ENCODE measurements at places on chromosomes 12 and 14. TPM values are rescaled to one million over a fixed set of nuclear protein-coding genes. Genes with fewer than 3 reads are reported as not detected.

Gene SYT1
- not detected for total RNA-seq

Gene RBMS2
- total RNA-seq = 2.5 TPM

Gene TMTC2
- total RNA-seq = 6.7 TPM

Gene SMIM41
- not detected for total RNA-seq

Gene TAS2R8
- total RNA-seq = not detected

Gene KLHDC1
- total RNA-seq = 1.0 TPM

Gene HOXC6
- total RNA-seq = not detected

Gene STXBP6
- not detected for total RNA-seq

Gene NRIP2
- total RNA-seq = not detected

Gene MAP3K9
- total RNA-seq = 8.7 TPM

Gene PARPBP
- 26.5 TPM for total RNA-seq

Gene SCARB1
- 23.6 TPM for total RNA-seq

Gene IL26
- total RNA-seq = not detected

Gene ZFHX2
- 2.5 TPM for total RNA-seq

Gene RD3L
- total RNA-seq = not detected

Gene TMEM253
- 0.25 TPM for total RNA-seq

Gene SLC38A2
- 315 TPM for total RNA-seq

Gene MYF5
- not detected for total RNA-seq

GRCh38 chr12:115051378-115051777 lies 367.4 kb upstream of the TBX3 start:
- DNase-seq = no peak

DNA sequence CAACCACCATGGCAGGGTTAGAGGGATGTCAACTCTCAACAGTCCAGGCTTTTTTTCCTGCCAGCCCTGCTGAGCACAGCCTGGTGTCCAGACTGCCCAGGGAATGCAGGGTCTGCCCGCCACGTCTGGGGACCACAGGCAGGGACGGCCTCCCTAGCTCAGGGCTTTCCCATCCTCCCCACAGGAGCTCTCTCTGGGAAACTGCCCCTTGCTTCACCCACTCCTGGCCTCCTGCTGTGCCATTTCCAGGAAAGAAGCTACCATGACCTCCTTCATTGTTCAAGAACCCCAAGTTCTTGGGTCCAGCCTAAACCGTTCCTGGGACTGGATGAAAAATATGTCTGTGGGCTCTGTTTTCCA lies 4.8 kb downstream of the SCNN1A start:
- no peak for DNase-seq

DNA sequence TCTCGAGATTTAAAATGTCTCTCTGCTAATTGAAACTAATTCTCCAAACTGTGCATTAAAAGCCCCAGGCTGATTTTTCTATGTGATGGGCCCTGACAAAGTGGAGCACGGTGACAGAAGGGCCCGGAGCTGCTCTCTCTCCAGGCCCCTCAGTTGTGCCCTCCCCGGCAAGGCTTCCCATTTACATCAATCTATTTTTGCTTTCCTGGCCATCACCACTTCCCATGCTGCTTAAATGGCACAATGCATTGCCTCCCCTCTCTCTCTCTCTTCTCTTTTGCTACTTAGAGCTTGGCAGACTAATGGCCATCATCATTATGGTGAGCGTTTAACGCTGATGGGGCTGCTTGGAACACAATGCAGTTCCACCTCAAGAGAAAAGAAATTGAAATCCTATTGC lies 270.7 kb upstream of the DIO3 start:
- no peak for DNase-seq

GRCh38 chr14:89226801-89227495 lies 190.1 kb downstream of the FOXN3 start:
- DNase-seq = no peak

- no peak for DNase-seq
Measured at GRCh38 chr14:76480426-76480825, 104.5 kb downstream of the ESRRB start.

- no peak for DNase-seq
Measured at GRCh38 chr12:33770652-33771051, 251.6 kb upstream of the ALG10 start.

DNA sequence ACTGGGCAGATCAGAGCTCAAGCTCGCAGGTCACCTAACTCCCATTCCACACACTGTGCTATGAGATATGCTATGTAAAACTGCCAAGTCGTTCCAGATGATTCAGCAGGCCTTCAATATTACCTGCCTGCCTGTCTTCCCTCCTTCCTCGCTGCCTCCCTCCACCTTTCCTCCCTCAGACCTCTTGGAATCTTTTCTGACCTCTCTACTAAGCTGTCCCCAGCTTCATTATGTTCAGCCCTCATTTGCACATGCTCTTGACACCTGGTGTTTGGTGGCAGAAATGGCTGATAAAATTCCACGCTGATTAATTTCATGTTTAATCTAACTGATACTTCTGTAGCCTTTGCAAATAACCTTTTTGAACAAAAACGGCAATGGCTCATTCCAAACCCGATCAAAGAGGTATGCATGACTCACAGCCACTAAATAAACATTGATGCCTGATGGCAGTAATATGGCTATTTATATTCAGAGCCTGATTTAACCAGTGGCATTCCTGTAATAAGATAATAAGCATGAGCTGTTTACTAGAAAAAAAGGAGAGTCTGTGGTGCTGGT lies 130.8 kb upstream of the EGLN3 start:
- DNase-seq = no peak

DNA sequence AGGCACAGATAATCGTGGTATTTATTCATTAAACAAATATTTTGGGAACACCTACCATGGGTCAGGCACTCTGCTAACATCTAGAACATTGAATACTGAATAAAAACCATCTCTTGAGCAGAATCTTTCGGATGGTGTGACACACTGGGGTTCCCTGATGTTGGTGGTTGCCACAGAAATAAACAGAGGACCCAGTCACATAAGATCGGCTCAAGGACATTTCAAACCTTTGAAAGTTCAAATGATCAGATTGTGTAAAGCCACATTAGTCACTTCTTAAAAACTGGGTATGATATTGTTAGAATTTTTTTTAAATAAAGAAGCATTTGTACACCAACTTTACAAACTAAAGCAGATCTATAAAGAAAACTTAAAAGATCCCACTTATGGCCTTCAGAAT lies 39.0 kb downstream of the NR1H4 start:
- DNase-seq = no peak

- no peak for DNase-seq
Measured at GRCh38 chr12:82425241-82425640, 66.9 kb downstream of the METTL25 start.

- DNase-seq = no peak
Measured at GRCh38 chr14:69535230-69535848, 39.3 kb downstream of the CCDC177 start.

DNA sequence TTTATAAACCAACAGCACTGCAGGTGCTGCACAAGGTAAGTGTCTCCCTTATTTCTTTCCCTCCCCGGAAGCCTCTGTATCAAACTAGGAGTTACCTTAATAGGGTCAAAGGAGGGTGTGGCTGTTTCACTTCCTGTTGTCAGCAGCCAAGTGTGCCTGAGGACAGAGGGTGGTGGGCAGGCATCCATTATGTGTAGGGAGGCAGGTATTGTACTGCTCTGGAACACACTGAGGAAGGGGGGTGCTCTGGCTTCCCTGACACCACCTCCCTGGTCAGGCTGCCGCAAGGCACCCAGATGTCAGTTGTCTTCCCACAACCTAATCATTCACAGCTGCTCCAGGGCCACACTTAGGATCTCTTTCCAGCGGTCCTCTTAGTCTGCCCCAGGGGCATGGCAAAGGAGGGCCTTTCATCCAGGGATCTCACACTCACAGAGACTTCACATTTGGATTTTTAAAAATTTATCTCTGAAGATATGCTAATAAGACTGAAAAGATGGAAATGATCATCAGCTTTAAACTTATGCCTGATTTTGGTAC lies 132.0 kb upstream of the ARHGAP5 start:
- DNase-seq = no peak

- DNase-seq = no peak
Measured at GRCh38 chr12:120736404-120737331, 11.0 kb downstream of the ACADS start.

- no peak for DNase-seq
Measured at GRCh38 chr14:42174357-42174756, 567.7 kb downstream of the LRFN5 start.

GRCh38 chr14:95464514-95464913 lies 51.9 kb downstream of the SYNE3 start:
- no peak for DNase-seq

DNA sequence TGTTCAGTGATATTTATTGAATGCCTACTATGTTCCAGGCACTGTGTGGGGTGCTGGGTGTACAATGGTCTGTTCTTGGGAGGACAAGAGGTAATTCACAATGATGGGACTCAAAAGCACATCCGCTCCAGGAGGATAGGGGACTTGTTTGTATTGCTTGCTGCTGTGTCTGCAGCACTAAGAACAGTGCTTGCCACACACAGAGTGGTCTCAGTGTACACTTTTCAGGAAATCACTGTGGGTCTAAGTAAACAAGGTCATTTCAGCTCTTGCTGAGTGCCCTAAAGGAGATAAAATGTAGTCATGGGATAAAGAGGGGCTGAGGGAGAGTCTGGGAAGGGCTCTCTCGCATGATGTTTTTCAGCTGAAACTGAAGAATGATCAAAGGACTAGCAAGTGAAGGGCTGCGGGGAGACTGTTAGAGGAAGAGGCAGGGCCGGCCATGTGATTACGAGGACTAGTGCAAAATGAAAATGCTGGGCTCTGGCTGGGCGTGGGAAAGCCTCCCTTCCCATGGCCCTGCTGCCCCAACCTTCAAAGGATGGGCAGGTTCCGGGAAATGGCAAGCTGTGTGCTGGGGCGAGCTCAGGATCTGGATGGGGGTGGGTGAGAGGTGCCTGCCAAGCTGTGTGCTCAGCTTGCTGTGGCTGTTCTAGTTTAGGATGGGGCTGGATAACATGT lies 39.1 kb downstream of the ADCK1 start:
- no peak for DNase-seq

GRCh38 chr12:5328669-5329517 lies 103.0 kb upstream of the NTF3 start:
- DNase-seq = no peak

GRCh38 chr12:85523197-85523596 lies 243.2 kb downstream of the ALX1 start:
- DNase-seq = no peak

GRCh38 chr12:127078577-127079350 lies 1188.2 kb upstream of the TMEM132C start:
- no peak for DNase-seq

DNA sequence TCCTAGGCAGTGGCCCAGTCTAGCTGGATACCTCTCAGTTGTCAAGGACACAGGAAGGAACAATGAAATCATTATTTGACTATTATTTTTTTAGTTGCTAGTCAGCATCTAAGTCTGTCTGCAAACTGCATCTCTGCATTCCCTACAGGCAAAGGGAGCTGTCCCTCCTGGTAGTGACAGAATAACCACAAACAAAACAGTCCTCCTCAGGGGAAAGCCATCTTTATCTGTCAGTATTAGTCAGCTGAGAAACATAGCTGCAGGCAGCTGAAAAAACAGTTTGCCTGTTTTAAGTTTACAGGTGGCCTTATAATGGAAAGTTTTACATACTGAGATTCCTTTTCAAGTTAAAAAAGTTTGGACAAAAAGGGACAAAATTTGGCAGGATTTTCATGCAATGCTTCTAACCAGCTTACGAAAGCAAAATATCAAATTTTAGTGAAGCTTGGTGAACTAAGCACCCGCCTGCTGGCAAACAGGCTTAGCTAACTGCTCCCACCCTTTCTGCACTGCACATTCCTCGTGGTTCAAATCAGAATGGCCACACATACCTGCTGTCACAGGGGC lies 29.5 kb downstream of the SLC25A21 start:
- no peak for DNase-seq

- DNase-seq = no peak
Measured at GRCh38 chr14:42378880-42379279, 772.2 kb downstream of the LRFN5 start.

DNA sequence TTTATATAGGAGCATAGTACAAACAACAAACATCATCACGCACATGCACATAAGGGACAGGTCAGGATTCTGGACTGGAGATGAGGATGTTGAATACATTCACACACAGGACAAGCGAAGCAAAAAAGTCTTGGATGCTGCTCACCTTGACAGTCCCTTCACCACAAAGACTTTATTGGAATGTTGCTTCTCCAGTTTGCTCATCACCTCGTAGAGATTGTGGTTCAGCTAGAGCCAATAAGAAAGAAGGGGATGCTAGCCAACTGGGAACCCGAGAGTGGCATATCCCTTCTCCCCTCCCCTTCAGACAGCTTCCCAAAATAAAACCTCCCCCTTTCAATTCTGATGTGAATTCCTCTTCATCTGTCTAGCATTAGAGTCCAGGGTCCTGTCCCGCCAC lies 25.4 kb upstream of the SMAGP start:
- DNase-seq = no peak

DNA sequence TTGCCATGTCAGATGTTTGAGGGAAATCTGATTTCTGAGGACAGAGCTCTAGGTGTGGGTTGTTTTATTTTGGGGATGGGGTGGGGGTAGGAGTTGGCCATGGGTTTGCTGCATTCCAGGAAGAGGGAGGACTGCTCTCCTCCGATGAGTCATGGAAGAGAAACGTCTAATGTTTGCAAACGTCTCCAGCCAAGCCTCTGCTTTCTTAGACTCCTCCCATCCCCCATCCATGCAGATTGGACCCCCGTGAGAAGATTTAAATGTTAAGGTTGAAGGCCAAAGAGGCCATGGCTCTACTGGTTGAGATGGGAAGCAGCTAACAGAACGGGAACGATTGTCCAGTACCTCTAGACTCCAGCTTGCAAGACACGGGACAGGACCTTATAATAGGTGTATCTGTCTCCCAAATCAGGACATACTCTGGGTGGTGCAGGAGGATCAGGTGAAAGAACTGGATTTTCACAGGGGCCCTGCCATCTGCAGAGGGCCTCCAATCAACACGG lies 11.4 kb upstream of the ATP2A2 start:
- DNase-seq = no peak

DNA sequence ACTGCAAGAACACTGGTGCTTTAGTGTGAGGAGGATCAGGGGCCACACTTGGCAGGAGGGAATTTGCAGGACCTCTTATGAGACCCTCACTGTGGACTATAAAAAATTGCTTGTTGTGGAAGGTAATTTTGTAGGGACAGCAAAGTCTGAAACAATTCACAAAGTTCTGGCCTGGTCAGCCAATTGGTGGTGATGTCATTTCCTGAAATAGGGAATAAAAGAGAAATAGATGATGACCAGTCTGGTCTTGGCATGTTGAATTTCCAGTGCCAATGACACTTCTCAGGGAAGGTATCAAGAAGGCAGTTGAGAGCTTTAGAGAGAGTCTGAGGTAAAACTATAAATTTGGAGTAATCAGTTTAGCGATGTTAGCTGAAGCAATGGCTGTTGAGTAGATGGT lies 129.3 kb upstream of the LMNTD1 start:
- DNase-seq = no peak

DNA sequence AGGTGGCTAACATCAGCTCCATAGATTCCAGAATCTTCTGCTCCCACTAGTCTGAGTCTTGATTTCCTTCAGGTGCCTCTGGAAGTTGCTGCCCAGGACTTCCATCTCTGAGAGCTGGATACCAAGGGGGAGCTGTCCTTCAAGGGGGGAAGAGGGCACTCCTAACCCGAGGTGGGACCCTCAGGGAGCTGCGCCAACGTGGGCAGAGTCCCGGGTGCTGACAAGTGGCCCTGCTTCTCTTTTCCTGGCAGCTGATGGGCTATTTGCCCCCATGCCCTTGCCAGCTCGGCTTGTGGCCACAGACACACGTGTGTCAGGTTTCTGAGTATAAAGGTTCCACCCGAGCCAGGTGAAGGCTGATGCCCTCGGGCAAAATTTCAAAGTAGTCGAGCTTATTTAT lies 272.5 kb downstream of the TTC8 start:
- no peak for DNase-seq

- no peak for DNase-seq
Measured at GRCh38 chr14:51872396-51872795, 12.0 kb downstream of the GNG2 start.

All from activated naive CD4-positive, alpha-beta T cell treated with anti-CD3 and anti-CD28 coated beads, Interleukin-2, amount 50 U/mL, for 72 hours (primary cell).